GM03348 (cell line): ENCODE measurements at places on chromosomes 12 and 14.

DNA sequence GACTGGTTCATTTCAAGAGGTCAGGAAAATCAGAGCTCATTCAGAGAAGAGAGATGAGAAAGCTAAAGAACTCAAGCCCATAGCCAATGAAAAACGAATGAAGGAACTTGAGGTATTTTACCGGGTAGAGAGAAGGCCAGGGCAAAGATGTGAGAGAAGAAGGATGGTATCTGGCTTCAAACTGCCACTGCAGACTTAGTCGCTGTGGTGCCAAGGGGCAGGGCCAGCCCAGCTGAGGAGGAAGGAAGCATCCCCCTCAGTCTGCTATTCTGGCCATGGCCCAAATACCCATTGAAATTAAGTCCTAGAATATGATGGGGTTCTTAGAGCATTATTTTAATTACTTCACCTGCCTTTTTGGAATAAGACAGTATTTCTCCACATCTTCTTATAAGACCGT is 69.2 kb downstream of the ANO2 start:
- no peak for DNase-seq

DNA sequence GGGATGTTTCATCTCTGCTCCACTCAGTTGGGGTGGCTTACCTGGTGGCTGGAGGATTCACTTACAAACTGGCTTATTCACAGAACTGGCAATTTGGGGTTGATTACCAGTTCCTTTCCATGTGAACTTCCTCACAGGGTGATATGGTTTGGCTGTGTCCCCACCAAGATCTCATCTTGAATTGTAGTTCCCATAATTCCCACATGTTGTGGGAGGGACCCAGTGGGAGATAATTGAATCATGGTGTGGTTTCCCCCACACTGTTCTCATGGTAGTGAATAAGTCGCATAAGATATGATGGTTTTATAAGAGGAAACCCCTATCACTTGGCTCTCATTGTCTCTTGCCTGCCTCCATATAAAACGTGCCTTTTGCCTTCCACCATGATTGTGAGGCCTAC is 26.9 kb upstream of the IGF1 start:
- DNase-seq = no peak

GRCh38 chr12:18339633-18340032 is 78.3 kb downstream of the PIK3C2G start:
- no peak for DNase-seq

GRCh38 chr12:105880824-105881388 is 257.8 kb downstream of the NUAK1 start:
- no peak for DNase-seq

DNA sequence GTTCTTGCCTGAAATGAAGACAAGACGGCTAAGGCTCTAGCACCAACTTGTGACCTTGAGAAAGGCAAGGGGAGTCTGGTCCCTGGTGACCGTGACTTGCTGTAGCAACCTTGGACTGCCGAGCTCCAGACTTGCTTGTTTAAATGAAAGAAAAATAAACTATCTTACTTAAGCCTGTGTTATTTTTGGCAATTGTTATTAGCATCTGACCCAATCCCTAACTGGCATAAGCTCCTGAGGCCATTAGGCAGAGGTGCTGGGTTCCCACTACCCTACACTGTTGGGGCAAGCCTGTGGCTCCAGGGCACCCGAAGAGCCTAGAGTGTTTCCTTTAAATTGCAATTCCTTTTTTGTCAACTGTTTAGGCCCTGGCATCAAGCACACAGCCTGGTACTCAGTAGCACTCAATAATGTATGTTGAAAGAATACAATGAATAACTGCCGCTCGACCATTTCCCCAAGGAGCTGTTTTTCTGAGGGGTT is 106.9 kb upstream of the HIF1A start:
- no peak for DNase-seq

- DNase-seq = no peak
Measured at GRCh38 chr14:62558451-62558850, 486.8 kb downstream of the KCNH5 start.

- DNase-seq = peak; percentile 92
Measured at GRCh38 chr14:103372552-103373304, 12.5 kb upstream of the MARK3 start.

DNA sequence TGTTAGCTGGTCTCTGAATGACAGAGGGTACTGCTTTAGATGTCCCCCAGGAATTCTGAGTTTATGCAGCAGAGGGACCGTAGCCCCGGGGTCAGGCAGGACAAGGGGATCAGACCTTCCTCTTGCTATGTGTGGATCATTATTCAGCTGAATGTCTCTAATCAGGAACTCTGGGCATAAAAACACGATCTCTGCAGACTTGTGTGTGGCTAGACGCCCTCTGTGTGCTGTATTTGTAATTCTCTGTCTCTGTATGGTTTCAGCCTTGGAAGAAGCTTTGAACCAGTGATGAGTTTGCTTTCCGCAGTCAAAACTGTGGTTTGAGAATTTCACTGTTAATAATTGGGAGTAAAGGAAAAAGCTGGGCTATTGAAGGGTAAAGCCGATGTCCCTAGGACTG is 125.3 kb downstream of the ETV6 start:
- DNase-seq = no peak

- no peak for DNase-seq
Measured at GRCh38 chr12:17097674-17098073, 491.7 kb upstream of the LMO3 start.

GRCh38 chr12:128940090-128940888 is 87.0 kb downstream of the GLT1D1 start:
- DNase-seq = no peak

DNA sequence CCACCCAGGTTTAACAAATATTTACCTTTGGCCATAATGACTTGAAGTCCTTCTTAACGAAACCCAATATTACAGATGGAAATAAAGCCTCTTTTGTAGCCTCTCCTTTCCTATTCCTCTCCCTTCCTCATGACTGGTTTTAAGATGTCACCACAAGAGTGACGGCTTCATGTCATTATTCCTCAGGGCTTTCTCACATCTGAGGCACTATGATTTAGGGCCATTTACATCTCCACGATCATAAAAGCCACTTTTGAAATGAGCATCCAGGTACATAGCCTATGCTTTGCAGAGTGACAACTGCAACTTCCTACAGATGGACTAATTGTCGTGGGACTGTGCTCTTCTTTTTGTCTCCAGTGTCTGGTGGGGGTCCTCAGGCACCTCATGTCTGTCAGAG is 32.3 kb upstream of the DACT1 start:
- DNase-seq = no peak

DNA sequence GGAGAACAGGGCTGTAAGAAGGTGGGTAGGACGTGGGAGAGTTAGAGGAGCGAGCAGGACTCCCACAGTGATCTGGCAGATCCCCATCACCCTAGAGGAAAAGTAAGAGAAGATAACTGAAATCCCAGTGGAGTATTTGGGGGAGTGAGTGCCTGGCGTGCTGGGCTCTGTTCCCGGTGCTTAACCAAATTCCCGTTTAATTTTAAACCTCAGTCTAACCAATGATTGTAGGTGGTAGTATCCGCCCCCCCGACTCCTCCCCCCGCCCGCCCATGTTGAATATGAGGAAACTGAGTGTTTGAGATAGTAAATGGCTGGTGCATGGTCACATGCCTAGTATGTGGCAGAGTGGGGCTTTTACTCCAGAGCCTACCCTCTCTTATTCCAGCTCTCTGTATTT is 1.2 kb downstream of the TARBP2 start:
- DNase-seq = no peak

DNA sequence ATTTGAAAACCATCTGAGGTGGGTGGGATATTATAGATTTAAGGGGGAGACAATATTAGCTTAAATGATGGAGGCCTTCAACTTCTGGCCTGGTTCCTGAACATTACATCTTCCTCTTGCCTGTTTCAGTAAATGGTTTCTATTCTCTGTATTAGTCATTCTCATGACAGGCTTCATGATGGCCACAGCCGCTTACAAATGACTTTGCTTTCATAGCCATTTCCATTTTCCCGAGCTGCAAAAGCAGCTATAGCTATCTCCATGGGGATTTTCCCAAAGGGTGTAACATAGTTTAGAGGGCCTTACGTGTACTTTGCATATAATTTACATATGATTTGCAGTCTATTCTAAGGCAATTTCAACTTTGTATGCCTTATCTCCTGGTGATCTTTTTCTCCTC is 121.8 kb downstream of the NRXN3 start:
- no peak for DNase-seq

DNA sequence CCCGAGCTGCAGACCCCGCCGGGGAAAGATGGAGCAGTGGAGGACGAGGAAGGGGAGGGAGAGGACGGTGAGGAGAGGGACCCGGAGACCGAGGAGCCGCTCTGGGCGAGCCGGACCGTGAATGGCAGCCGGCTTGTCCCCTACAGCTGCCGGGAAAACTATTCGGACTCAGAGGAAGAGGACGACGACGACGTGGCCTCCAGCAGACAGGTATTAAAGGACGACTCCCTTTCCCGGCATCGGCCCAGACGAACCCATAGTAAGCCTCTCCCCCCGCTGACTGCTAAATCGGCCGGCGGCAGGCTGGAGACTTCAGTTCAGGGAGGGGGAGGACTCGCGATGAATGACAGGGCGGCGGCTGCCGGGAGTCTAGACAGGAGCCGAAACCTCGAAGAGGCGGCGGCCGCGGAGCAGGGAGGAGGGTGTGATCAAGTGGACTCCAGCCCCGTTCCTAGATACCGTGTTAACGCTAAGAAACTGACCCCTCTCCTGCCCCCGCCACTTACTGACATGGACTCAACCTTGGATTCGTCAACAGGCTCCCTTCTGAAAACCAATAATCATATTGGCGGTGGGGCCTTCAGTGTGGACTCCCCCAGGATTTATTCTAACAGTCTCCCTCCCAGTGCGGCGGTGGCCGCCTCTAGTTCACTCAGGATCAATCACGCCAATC is 962 bp downstream of the LEMD3 start:
- peak; percentile 82 for DNase-seq

DNA sequence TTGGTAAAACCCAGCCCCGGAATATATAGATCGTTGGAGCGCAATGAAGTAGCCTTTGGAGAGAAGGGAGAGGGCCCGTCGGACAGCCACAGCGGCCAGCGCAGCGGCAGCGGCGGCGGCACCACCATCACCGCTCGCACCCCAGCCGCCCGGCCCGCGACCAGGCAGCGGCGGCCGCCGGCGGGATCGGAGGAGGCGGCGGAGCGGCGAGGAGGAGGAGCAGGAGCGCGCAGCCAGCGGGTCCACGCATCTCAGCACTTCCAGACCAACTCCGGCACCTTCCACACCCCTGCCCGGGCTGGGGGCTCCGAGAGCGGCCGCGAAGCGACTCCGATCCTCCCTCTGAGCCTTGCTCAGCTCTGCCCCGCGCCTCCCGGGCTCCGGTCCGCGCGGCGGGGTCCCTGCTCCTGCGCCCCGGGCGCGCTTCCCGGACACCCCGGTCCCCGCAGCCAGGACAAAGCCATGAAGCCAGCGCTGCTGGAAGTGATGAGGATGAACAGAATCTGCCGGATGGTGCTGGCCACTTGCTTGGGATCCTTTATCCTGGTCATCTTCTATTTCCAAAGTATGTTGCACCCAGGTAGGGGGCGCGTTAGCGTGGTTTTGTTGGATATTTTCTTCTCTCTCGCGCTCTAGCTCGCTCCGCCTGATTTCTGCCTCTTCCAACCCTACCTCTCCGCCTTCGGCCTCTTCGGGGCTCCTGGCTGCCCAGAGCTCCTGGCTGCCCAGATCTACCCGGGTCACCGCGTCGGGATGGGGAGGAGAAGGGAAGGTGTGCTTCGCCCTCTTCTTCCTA is 400 bp downstream of the CHST11 start:
- DNase-seq = peak; percentile 69

GRCh38 chr12:75825686-75826085 is 205.9 kb downstream of the PHLDA1 start:
- peak; percentile 61 for DNase-seq

DNA sequence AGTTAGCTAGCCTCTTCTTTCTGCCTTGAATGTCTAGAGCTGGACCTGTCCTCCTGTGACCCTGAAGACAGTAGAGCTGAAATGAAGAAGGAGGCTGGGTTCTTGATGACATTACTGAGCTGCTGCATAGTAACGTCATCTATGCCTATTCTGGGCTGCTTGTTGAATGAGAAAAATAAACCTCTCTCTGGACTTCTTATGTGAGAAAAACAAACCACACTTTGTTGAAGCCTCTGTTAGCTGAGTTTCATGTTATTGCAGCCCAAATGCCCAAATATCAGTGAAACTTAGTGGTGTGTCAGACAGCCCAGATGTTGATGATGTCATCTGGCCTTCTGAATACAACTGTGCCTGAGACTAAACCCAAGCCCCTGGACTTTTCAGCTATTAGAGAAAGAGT is 67.0 kb upstream of the MAX start:
- peak; percentile 43 for DNase-seq

DNA sequence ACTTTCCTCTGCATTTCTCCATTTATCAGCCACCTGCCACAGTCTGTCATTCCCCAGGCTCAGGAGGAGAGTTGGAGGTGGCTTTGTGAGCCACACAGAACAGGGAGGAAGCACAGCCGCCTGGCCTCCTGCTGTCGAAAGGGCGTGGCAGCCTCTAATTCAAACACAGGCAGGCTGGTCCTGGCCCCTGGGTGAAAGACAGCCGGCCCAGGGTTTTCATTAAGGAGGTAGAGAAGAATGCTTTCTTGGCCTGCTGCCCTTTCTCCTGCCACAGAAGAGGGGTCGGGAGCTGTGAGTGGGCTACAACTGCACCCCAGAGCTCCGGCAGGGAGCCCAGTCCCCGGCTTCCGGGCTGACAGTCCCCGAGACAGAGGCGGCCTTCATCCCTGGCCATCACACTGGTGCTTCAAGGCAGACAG is 108.6 kb upstream of the FZD10 start:
- DNase-seq = no peak

- no peak for DNase-seq
Measured at GRCh38 chr12:65642061-65642661, 182.1 kb upstream of the HMGA2 start.

GRCh38 chr12:131785763-131786330 is 42.3 kb upstream of the MMP17 start:
- no peak for DNase-seq

DNA sequence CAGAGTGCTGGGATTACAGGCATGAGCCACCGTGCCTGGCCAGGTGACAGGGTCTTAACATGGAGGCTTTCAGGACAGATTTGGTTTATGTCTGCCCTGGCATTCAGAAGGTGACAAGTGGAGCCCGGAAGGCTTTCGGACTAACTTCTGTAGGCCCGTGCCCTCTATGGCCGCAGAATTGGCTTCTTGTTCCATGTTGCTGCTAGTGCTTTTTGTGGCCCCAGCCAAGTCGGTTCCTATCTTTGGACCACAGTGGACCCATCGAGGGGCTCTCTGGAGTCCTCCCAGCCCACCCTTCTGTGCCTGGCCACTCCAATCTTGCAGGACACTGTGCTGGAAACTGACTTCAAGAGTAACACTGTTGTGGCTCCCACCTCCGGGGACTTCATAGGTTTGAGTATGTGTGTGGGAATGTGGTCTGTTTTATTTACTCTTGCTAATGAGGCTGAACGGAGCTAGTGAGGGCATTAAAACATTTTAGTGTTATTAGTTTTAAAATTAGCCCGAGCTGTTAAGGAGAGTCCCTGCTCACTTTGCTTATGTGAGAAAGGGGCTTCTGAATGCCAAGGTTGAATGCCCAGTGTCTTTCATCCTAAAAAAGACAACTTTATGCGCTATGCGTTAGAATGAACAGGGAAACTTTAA is 245.9 kb downstream of the CACNA1C start:
- DNase-seq = no peak
